ENCODE measurements at places on chromosomes 12 and 14.

DNA sequence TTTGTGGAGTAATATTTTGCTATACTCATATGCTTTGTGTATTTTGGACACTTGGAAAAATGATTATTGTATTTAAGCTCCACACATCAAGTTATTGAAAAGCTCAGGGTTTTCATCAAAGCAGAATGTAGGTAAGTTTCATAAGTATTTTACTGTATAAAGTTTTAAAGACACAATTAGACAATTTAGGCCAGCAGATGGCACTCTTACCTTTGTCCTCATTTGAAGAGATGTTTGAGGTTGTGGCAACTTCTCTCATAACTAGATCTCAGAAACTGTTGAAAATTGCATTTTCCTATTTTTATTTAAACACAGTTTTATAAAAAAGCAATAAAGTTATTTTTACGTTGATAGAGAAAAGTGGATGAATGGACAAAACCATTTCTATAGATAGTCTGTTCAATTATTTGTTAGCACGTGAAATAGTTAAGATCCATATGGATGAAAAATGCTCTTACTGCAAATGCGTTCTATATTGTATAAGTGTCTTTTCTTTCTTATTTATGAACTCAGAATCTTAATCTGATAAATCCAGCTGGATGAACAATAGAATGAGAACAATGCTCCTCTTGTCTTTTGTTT lies 300.0 kb downstream of the AEBP2 start:
- peak; percentile 75 for DNase-seq

GRCh38 chr12:28083840-28084678 lies 106.2 kb upstream of the CCDC91 start:
- DNase-seq = no peak

DNA sequence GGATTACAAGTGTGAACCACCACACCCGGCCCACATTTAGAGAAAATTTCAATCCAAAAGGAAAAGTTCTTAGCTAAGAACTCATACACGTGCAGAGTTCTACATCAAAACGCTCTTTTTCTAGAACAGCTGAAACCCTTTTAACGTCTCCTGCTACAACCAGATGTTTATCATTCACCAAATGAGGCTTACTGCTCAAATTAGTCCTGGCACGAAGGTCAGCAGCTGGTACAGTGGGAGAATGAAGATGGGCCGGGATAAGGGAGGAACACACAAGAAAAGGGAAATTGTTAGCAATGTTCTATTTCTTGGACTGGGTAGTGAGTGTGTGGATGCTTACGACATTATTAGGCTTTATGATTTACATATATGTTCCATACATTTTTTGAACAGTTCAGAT lies 37.2 kb downstream of the PRKAB1 start:
- no peak for DNase-seq

DNA sequence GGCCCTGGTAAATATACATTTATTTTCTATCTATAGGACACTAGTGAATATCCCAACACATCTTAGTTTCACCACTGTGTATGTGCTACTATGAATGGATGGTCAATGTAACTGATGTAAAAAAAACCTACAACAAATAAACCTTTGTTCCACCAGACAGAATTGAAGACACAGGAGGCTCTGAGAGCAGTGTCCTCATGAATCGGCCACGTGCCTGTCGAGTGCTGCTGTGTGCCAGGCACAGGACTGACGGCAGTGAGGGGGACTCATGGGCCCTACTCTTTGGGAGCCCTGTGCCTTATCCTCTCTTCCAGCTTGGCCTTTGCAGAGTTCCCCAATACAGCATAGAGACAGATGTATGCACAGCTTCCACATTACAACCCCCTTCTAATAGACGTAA lies 18.2 kb downstream of the CINP start:
- DNase-seq = no peak

- DNase-seq = no peak
Observed at GRCh38 chr12:100995771-100996170, 201.2 kb downstream of the ANO4 start.

- DNase-seq = no peak
Observed at GRCh38 chr14:104284107-104284592, 145.8 kb downstream of the KIF26A start.

DNA sequence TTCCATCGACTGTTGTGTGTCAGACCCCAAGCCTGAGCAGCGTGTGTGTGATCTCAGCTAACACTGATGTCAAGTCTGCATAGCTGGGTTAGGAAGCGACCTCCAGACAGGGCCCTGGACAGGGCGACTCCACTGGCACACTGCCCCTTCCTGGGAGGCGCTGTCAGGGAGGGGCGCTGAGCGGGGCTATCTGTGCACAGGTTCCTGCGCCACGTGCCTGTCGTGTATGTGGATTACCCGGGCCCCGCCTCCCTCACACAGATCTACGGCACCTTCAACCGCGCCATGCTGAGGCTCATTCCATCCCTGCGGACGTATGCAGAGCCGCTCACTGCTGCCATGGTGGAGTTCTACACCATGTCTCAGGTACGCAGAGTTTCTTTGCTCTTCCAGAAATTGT lies 53.9 kb downstream of the DYNC1H1 start:
- DNase-seq = no peak

- DNase-seq = no peak
Observed at GRCh38 chr12:71461787-71462328, 22.3 kb downstream of the LGR5 start.

DNA sequence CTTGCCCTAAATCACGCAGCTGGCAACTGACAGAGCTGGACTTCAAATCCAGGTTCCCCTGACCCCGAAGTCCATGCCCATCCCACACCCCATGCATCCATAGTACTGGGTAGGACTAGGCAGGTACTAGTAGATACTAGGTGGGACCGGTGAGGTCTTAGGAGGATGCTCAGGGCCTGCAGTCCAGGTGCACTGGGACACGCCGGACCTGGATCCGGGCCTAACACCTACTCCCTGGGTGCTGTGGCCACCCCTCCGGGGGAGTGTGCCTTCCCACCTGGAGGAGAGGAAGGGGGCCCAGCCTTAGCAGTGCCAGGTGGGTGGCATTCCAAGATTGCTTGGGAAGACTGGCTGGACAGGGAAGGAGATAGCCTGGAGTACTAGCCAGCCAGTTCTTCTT lies 64.8 kb downstream of the CACNA1C start:
- DNase-seq = no peak

DNA sequence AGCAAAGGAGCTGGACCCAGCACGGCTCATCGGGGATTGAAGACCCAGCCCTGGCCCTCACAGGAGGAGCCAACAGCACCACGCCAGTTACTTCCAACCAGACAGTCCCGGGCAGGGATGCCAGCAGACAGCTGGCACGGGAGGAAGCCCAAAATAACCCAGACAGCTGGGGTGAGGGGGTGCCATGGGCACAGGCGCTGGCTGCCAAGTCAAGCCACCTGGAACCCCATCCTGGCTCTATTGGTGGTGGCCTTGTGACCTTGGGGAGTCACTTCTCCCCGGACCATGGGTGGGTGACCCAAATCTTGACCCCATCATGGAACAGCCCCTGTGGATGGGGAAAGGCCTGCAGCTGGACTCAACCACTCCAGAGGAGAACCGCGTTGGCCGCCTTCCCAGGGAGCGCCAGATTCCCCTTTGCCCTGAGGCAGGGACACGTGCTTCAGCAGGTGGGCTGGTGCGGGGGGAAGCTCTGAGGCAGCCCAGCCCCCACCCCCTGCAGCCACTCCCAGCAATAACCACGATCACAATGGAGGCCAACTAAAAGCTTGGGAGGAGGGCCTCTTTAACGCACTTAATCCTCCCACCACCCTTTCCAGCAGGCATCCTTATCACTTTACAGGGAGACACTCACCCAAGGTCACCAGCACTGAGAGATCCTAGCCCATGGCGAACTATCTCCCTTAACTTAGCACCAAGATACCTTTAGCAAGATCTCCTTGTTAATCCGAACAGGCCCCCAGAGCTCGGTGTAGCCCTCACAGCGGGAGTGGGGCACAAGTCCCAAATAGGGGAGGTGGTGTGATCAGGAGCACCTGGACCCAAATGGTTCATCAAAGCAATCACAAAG lies 4.7 kb upstream of the RHOF start:
- peak; percentile 77 for DNase-seq

- DNase-seq = no peak
Observed at GRCh38 chr12:85733221-85733840, 102.9 kb downstream of the RASSF9 start.

DNA sequence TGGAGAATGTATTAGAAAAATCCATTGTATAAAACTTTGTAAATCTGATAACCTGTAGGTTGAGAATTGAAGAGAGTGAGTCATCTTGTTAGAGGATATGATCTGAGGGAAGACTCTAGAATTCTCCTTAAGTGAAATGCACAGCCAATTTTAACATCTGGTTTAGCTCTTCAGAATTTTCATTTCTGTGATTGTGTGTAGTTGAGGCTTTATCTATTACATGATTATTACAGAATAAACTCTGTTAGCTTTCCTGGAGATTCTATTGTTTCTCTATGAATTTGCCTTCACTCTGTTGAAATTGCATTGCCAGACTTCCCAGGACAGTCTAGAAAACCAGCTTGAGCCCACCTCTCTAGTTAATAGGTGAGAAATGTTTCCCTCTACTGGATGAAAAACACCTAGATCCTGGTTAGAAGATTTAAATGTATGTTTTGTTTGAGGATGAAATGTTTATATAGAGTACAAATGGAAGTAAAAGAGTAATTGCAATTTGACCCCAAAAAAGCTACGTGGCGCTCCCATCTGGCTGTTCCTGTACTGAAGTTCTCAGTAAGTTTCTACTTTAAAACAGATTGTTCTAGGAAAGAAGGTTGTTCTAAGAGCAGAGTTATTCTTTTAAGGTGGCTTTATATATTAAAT lies 2.9 kb downstream of the NUDT4 start:
- peak; percentile 50 for DNase-seq
